ENCODE measurements at places on chromosomes 6 and 20.
A peak's percentile ranks its signal among the peaks of the same experiment; 100 is the strongest.

DNA sequence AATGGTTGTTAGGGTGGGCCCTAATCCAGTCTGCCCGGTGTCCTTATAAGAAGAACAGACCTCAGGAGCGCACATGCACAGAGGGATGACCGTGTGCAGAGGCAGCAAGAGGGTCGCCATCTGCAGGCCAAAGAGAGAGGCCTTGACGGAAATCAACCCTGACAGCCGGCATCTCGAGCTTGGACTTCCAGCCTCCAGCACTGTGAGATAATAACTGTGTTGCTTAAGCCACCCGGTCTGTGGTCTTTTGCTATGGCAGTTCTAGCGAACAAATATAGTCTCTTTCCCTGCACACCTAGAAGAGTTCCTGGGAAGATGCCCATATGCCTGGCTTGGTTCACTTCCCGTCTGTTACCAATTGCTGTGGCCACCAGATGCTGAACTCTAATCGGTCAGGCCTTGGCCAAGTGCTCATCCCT, 35.3 kb upstream of the PTGIS start:
- H3K36me3 ChIP-seq = no peaks in the 10 kb centered on the region
- peaks cover 3% of the 10 kb centered on the region for H3K27me3 ChIP-seq
- H3K4me1 ChIP-seq = no peaks in the 10 kb centered on the region
- no peak overlapping the region for H3K4me3 ChIP-seq
- no peak for DNase-seq

DNA sequence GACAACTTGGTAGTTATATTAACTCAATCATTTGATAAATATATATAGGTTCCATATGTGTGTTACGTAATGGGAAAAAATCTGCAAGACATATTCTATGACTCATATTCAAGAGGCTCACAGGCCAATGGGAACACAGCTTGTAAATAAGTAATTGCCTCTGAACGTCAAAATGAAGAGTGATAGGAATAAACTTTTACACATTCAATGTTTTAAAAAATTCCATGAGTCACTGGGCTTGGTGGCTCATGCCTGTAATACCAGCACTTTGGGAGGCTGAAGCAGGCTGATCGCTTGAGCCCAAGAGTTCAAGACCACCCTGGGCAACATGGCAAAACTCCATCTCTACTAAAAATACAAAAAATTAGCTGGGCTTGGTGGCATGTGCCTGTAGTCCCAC, 209.4 kb upstream of the MCHR2 start:
- H3K36me3 ChIP-seq = no peaks in the 10 kb centered on the region
- no peak for DNase-seq
- no peaks in the 10 kb centered on the region for H3K4me1 ChIP-seq
- H3K27me3 ChIP-seq = no peaks in the 10 kb centered on the region
- no peak overlapping the region for H3K4me3 ChIP-seq

DNA sequence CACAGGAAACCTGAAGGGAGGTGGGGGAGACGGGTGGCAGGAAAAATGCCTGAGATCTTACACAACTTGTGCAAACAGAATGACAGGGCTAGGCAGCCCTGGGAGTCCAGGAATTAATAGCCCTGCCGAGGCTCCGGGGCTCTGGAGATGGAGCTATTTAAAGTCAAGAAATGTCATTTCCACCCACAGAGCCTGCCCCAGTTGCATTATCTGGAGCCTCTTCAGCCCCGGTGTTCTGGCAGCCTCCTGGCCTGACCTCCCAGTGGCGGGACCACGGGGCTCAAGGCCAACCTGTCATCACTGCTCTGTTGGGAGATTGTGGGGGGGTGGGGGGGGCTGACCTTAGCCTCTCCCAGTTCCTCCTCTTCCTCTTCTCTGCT, 28.5 kb upstream of the SCUBE3 start:
- no peaks in the 10 kb centered on the region for H3K4me1 ChIP-seq
- no peak for DNase-seq
- no peaks in the 10 kb centered on the region for H3K36me3 ChIP-seq
- no peak overlapping the region for H3K4me3 ChIP-seq
- no peaks in the 10 kb centered on the region for H3K27me3 ChIP-seq

DNA sequence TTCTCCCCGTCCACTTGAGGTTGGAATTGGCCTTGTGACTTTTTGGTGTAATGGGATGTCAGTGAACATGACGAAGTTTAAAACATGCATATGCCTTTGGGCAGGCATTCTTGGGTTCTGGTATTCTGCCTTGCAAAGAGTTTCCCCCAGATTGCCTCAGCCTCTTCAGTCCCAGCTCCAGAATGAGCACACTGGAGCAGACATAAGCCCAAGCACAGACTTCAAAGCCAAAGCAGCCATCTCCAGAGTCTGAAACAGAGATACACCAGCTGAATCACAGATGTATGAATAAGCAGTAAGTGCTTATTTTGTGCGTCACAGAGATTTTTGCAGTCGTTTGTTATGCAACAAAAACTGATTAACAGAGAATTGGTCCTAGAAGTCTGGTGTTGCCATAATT, 546.0 kb downstream of the FRK start:
- no peak overlapping the region for H3K4me3 ChIP-seq
- no peak for DNase-seq
- no peak overlapping the region for H3K27ac ChIP-seq
- H3K4me1 ChIP-seq = no peaks in the 10 kb centered on the region

GRCh38 chr6:170025341-170025911, 265.5 kb downstream of the DLL1 start:
- peaks cover 11% of the 10 kb centered on the region for H3K27me3 ChIP-seq
- H3K36me3 ChIP-seq = no peaks in the 10 kb centered on the region
- H3K4me1 ChIP-seq = peaks cover 46% of the 10 kb centered on the region
- peak; percentile 67 for DNase-seq
- H3K4me3 ChIP-seq = no peak overlapping the region

DNA sequence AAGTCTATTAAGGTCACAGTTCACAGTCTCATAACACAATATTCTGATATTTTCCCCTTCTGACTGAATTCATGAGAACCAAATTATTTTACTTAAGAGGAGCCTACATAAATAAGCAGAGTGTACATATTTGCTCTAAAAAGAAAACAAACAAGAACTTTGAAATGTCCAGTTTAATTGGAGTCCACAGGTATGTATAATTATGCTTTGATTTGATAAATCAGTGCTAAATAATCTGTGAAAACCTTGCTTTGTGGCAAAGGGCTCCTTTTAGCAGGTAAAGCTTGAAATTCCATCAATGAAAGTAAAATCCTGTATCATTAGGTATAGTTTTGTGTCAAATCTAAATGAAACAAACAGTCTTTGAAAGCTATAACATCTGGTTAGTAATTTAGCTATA, 69.4 kb downstream of the ADGRB3 start:
- DNase-seq = no peak
- no peak overlapping the region for H3K4me3 ChIP-seq
- H3K4me1 ChIP-seq = no peaks in the 10 kb centered on the region
- H3K27ac ChIP-seq = no peak overlapping the region

- H3K36me3 ChIP-seq = no peaks in the 10 kb centered on the region
- no peaks in the 10 kb centered on the region for H3K4me1 ChIP-seq
- no peaks in the 10 kb centered on the region for H3K27me3 ChIP-seq
- no peak overlapping the region for H3K27ac ChIP-seq
- DNase-seq = no peak
Observed at GRCh38 chr20:58627212-58628072, 23.6 kb upstream of the STX16 start.

- no peak for DNase-seq
- H3K27me3 ChIP-seq = peaks cover 26% of the 10 kb centered on the region
- H3K36me3 ChIP-seq = no peaks in the 10 kb centered on the region
- no peak overlapping the region for H3K4me3 ChIP-seq
Observed at GRCh38 chr20:38603286-38603685, 1.7 kb downstream of the ARHGAP40 start.

DNA sequence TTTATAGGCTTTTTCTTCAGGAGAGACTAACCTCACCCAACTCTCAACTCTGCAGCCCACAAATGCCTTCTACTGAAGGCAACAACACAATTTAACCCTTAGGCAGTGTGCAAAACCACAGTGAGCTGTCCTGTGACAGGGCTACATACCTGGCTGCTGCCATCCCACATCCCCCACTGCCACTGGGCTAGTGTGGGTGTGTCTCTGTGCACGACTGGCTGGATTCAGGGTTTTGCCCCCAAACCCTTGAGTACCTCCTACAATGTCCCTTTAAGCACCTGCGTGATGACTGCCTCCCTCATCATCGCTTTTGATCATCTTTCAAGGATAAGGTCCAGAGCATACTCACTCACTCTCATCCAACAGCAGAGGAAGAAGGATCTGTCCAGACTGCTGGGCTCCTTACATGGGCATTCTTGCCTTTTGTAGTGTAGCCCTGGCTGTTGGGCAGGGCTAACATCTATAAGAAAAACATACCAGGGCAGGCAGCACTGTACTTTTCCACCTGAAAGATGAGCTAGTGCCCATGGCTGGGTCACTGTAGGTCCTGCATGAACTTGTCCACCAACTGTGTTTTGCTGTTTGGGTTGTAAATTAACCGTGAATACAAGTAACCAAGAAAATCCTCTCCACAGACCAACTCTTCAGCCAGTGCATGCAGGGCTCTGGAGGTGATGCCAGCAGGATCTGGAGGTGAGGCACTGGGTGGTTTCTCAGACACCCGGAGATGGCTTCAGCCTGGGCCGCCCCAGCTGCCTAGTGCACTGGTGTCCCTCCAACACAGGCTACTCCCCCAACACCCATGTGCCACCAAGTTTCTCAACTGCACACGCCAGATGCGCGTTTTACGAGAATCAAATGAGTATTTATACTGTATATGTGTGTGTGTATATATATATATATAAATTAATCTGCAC, 45.2 kb downstream of the PLCG1 start:
- no peak overlapping the region for H3K27ac ChIP-seq
- DNase-seq = no peak
- no peaks in the 10 kb centered on the region for H3K27me3 ChIP-seq

DNA sequence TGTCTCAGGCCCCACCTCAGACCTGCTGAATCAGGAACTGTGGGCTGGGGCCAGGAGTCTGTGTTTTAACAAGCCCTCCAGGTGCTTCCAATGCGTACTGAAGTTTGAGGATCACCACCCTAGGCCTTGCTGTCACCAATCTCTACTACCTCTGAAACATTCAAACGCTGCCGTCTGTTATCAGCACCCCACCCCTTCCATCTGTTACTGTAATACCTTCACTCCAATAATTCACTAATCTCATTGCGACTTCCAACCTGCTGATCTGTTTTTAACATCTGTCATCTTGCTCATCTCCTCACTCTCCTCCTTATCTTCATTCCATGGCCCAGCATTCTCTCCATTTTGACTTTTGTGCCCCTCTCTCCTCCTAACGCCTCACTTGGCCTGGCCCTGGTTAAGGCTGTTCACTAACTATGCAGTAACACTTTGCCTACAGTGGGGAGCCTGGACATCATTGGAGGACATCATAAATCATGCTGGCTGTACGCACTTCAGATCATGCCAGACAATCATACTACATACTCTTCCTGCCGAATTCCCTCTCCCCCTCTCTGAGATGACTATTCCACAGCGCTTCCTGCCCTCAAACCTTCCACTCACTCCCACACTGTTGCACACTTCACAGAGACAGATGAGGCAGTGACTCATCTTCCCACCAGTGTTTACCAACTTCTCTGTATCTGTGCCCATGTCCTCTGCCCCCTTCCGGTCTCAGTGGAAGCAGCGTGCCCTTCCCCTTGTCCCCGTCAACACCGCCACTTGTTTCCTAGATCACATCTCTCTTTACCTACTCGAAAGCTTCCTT, 3.0 kb upstream of the GUCA1B start:
- no peak overlapping the region for H3K27ac ChIP-seq
- H3K36me3 ChIP-seq = peaks cover 1% of the 10 kb centered on the region
- H3K27me3 ChIP-seq = no peaks in the 10 kb centered on the region
- no peak overlapping the region for H3K4me3 ChIP-seq
- peaks cover 27% of the 10 kb centered on the region for H3K4me1 ChIP-seq
- DNase-seq = no peak

- H3K27ac ChIP-seq = no peak overlapping the region
- no peaks in the 10 kb centered on the region for H3K4me1 ChIP-seq
- no peak for DNase-seq
Observed at GRCh38 chr20:12847872-12848271, 160.9 kb upstream of the SPTLC3 start.

DNA sequence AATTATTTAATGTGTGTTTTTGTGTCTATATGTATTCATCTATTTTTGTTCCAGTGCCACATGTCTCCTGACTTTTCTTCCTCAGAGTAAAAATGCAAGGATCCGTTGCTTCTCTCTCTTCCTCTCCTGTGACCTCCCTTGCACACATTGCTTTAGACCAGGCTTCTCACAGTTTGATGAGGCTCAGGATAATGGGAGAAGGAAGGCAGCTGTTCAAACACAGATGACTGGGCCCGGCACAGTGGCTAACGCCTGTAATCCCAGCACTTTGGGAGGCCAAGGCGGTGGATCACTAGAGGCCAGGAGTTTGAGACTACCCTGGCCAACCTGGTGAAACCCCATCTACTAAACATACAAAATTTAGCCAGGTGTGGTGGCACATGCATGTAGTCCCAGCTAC, 241.9 kb downstream of the SAMD5 start:
- H3K4me1 ChIP-seq = no peaks in the 10 kb centered on the region
- no peaks in the 10 kb centered on the region for H3K27me3 ChIP-seq
- no peaks in the 10 kb centered on the region for H3K36me3 ChIP-seq
- H3K4me3 ChIP-seq = no peak overlapping the region
- no peak overlapping the region for H3K27ac ChIP-seq

- no peaks in the 10 kb centered on the region for H3K4me1 ChIP-seq
- no peak overlapping the region for H3K4me3 ChIP-seq
- H3K27me3 ChIP-seq = no peaks in the 10 kb centered on the region
- no peak for DNase-seq
- H3K36me3 ChIP-seq = no peaks in the 10 kb centered on the region
Observed at GRCh38 chr20:2602746-2603145, 49.7 kb upstream of the NOP56 start.

DNA sequence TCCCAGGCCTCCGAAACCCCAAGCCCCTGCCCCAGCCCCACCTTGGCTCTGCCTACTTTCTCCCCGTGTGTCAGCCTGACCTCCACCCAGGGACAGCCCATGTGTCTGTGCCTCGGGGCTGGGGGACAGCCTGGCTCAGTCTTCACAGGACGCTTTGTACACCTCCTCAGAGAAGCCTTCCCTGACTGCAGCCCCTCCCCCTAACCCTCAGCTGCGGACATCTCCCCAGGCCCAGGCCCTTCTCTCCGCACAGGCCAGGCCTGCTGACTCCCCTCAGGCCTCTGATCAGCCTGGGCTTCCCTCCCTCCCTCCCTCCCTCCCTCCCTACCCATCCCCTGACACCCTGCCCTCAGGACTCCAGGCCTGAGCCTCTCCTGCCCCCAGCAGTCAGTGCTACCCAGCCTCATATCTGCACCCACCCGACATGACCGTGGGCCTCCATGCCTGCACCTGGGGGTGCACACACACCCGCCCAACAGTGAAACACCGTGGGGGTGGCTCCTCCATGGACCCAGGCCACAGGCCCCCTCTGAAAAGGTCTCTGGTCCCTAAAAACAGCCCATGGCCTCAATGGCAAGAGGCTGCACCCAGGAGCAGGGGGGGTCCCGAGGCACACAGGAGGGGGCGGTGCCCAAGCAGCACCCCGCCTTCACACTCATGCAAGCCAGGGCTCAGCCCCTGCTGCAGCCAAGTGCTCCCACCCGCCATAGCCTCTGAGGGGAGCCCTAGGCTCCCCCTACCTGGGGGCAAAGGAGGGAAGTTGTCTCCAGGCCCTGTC, 12.9 kb downstream of the LAMA5 start:
- H3K4me3 ChIP-seq = no peak overlapping the region
- no peaks in the 10 kb centered on the region for H3K27me3 ChIP-seq
- peaks cover 74% of the 10 kb centered on the region for H3K4me1 ChIP-seq
- H3K36me3 ChIP-seq = peaks cover 29% of the 10 kb centered on the region

Measured in sigmoid colon (tissue), 7 donors.